Activated CD4-positive, alpha-beta T cell treated with anti-CD3 and anti-CD28 coated beads, Interleukin-2, amount 10 ng/mL, durations not matched to agents 7 days and 5 days (primary cell): ENCODE measurements at places on chromosomes 13 and 19. TPM values are rescaled to one million over a fixed set of nuclear protein-coding genes. Genes with fewer than 3 reads are reported as not detected.

Gene B3GNT8
- 2.1 TPM for total RNA-seq

Gene AMER2
- not detected for total RNA-seq

Gene ZNF816
- total RNA-seq, result 14.0 TPM

Gene OXGR1
- total RNA-seq, result not detected

Gene LAIR2
- 3.7 TPM for total RNA-seq

Gene POU2F2
- total RNA-seq, result 22.9 TPM

Gene SEMA6B
- not detected for total RNA-seq

Gene SYCN
- total RNA-seq, result not detected

Gene LGI4
- total RNA-seq, result 0.37 TPM

Gene STK11
- 82.0 TPM for total RNA-seq

Gene KLK15
- total RNA-seq, result not detected

Gene ZNF586
- total RNA-seq, result 26.8 TPM

Gene ZNF681
- total RNA-seq, result 5.2 TPM

Gene RXFP2
- total RNA-seq, result not detected

Gene ONECUT3
- total RNA-seq, result not detected

Gene COX7A1
- not detected for total RNA-seq

Gene TMPRSS9
- not detected for total RNA-seq

Gene PSPN
- 2.4 TPM for total RNA-seq

Gene SH2D3A
- 35.2 TPM for total RNA-seq

Gene ZNF101
- total RNA-seq, result 96.3 TPM

Gene ACP5
- 27.5 TPM for total RNA-seq

Gene LRRC63
- total RNA-seq, result 1.5 TPM

Gene ZNF44
- 15.7 TPM for total RNA-seq

Gene CDX2
- not detected for total RNA-seq

Gene SULT2A1
- not detected for total RNA-seq

Gene KLF12
- total RNA-seq, result 33.6 TPM

Gene C3
- not detected for total RNA-seq

Gene ZNF583
- 5.8 TPM for total RNA-seq

Gene SLC6A16
- 4.8 TPM for total RNA-seq

Gene ZNF561
- 25.8 TPM for total RNA-seq

Gene SBK2
- total RNA-seq, result not detected

Gene ZNF112
- total RNA-seq, result not detected

Gene ZNF30
- 4.8 TPM for total RNA-seq

Gene TUBA3C
- not detected for total RNA-seq

Gene SPRED3
- 1.2 TPM for total RNA-seq

Gene RAB4B
- total RNA-seq, result 52.8 TPM

Gene CGB1
- not detected for total RNA-seq

Gene CD70
- total RNA-seq, result 12.6 TPM

Gene CRX
- not detected for total RNA-seq

Gene FBXO27
- total RNA-seq, result not detected

Gene ZNF439
- 8.3 TPM for total RNA-seq

Gene KANK3
- total RNA-seq, result 1.3 TPM

Gene SRRM5
- 0.79 TPM for total RNA-seq
